Activated T-helper 1 cell treated with anti-CD3 and anti-CD28 coated beads, Interleukin-2, amount 50 U/mL, for 16 hours (primary cell): ENCODE measurements at places on chromosomes 2 and 18.

- no peak for DNase-seq
Measured at GRCh38 chr2:12412898-12413305, 303.8 kb upstream of the TRIB2 start.

DNA sequence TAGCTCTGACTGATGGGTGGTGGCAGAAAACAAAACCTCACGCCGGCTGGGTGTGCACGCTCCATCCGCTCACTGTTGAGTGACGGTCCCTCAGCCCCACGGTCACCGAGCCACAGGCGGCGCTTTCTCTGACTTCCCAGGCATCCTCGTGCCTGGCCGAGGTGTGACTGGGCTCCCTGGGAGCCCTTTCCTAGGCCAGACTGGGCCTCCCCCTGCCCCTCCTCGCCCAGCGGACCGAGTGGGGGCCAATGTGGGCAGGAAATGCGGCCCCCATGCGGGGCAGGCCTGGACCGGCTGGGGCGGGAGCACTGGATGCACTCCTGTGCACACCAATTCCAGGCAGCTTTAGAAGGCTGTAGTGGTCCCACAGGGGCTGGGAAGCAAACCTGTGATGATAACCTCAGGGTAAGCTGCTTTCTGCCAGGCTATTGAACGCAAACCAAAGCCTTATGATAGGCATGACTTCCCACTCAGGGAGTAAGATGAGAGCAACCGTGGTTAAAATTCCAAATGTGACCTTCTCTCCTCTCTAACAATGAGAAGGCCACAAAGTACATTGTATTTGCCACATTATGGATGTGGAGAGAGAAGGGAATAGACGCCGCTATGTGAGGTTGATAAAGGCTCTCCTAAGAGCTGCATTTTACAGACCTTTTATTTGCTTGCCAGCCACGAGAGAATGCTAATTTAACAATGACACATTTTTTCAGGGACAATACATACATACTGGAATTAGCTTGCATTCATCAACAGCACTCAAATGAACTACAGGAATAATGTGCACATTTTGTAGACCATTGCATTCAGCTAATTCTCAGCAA lies 83.9 kb upstream of the PGAP1 start:
- no peak for DNase-seq

- no peak for DNase-seq
Measured at GRCh38 chr2:122734766-122735424, 979.4 kb downstream of the TSN start.

- no peak for DNase-seq
Measured at GRCh38 chr18:23177433-23178072, 42.3 kb downstream of the CABLES1 start.

- no peak for DNase-seq
Measured at GRCh38 chr2:229980431-229981184, 58.3 kb downstream of the FBXO36 start.

- DNase-seq: no peak
Measured at GRCh38 chr2:217108086-217108485, 248.2 kb upstream of the TNP1 start.

DNA sequence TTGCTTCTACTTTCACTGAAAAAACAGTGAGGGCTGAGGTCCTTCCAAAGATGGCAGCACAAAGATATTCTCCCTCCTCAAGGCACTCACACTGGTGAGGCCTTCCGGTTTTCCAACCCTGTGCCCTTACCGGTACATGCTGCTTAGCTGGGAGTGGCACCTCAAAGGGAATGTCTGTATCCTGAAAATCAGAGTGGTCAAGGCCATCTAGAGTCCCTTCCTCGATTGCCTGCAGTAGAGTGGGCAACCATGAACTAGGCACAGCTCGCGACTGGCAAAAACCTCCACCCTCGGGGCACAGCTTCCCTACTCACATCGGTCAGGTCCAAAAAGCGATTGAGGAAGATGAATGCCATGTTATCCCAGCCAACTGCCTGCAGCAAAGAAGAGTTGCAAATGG lies 3.4 kb downstream of the KRTCAP3 start:
- DNase-seq: no peak

DNA sequence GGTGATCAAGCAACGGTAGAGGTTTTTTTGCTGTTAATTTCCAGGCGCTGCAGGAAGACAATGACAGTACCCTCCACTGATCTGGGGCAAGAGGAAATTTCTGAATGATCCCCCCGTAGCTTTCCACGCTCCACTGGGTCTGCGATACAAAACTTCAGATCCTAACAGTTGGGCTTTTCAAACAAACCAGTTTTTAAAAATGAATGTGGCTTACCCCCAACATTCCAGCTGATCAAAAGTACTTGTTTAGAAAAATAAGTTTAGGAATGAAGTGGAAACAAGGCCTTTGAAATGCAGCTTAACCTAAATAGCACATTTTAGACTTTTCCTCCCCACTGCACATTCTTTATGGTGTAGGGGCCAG lies 5.7 kb downstream of the ZFP36L2 start:
- no peak for DNase-seq

GRCh38 chr2:191559569-191559968 lies 118.4 kb upstream of the NABP1 start:
- no peak for DNase-seq

DNA sequence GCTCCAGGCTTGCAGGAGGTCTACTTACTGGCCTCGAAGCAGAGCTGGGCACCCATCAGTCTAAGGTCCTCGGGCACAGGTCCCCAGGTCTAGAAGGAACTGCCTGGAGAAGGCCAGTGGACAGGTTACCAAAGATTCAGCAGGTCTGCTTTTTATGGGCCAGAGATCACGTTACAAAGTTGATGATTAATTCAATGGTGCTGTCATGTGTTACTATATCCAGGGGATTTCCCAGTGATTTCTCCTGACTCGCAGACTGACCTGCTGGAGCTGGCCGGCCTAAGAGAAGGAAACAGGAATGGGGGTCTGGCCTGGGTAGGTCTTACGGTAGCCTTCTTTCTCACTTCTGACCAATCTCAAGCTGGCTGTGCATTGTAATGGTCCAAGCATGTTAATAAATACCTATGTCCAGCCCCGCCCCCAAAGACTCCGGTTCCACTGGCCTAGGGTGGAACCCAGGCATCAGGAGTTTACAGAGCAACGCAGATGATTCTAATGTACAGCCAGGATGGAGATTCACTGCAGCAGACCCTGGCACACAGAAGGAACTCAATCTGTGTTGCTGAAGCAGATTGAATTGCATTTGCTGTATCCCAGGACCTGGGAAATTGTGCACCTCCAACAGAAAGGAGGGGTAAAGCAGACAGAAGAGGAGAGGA lies at the start of gene NEURL3:
NEURL3 (minus strand) TSS at position 127 of the 659 bp plus-strand sequence; CDS start at position 56, 71 bp downstream.
- no peak for DNase-seq

DNA sequence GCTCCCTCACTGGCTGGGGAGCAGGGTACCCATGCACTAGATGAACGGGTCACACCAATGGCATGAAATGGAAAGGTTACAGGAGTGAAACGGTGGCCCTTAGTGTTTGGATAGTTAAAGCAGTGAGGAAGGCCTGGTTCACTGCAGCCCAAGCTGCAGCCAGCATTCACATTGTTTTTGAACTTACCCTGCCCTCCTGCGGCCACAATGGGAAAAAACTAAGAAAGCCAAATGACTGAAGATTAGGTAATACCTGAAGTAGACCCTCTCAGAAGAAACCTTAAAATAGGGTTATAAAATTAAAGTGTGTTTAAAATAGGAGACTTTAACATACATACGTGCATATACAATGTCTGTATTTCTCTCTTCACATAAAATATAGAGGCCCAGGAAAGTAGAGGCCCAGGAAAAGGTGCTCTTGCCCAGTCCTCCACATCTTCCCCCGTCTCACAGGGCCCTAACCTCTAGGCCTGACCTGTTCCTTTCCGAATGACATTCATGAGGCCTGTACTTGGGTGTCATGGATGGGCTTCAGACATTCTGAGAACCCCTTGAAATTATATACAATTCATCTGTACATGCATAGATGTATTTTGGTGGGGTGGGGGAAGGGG lies 33.3 kb downstream of the DOK1 start:
- peak; percentile 19 for DNase-seq

GRCh38 chr2:112142525-112143078 lies 4.4 kb downstream of the FBLN7 start:
- no peak for DNase-seq

DNA sequence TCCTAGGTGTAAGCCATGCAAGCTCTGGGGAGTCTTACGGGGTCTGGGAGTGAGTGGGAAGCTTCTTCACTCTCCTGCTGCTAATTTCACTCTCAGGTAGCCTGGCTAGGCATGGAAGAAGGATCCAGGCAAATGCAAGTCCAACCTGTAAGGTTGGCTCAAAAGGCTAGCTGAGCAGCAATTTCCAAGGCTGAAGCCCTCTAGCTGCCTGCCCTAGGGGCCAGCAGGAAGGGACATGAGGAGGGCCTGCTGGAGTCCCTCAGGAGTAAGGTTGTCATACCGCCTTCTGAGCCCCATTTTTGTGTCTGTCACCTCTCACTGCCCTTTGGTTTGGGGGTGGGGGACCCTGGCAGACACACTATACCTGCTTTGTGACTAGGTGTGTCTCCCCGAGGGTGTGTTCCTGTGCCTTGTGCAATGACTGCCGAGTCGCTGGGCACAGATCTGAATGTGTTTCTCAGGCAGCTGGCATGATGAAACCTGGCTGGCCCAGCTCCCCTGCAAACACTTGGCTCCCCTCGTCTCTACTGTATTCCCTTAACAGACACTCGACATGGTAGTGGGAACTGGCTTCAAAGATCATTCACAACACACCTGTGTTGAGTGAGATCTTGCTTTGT lies 123.9 kb upstream of the FAM136A start:
- DNase-seq: no peak

- no peak for DNase-seq
Measured at GRCh38 chr2:32464431-32464830, 107.6 kb downstream of the BIRC6 start.

- no peak for DNase-seq
Measured at GRCh38 chr2:168717790-168718502, 84.5 kb upstream of the NOSTRIN start.

DNA sequence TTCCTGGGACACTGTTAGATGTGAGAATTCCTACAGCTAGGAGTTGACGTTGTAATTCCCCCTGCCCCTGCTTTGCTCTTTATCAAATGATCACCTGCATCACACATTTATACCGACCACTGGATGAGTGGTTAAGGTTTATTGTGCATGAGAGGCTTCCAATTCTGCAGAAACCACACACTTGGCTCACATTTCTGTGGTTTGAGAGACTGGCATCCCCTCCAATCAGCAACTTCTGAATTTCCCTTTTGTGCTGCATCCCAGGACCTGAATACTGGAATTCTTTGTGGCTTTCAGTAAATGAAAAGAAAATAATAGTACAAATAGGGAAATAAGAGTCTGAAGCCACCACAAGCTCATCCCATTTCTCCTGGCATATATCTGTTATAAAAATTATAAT lies 628.7 kb upstream of the PIK3C3 start:
- no peak for DNase-seq

DNA sequence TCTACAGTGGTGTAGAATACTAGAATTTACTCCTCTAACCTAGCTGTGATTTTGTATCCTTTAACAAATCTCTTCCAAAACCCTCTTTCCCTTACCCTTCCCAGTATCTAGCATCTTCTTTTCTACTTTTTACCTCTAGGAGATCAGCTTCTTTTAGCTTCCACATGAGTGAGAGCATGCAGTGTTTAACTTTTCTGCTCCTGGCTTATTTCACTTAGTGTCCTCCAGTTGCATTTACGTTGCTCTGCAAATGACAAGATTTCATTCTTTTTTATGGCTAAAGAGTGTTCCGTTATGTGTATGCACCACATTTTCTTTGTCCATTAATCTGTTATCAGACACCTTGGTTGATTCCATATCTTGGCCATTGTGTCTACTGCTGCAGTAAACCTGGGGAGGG lies 228.5 kb downstream of the PRKCE start:
- no peak for DNase-seq

DNA sequence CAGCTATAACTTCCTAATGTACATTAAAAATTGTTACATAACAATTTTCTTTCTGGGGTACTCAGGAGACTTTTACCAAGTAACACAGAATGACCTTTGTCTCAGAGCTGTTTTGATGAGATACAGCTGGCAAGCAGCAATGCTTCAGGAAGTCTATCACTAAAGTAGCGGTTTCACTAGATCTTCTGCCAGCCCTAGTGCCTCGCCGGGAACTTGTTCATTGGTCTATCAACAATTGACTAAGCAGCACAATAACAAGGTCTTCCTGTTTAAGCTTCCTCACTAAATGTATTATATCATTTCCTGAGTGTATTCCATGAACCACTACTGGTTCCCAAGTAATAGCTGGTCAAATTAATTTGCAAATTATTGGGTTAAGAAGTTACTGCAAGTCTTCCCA lies 69.2 kb downstream of the TRIP12 start:
- peak; percentile 19 for DNase-seq

GRCh38 chr2:157492189-157492773 lies 48.4 kb upstream of the CYTIP start:
- DNase-seq: peak; percentile 31

GRCh38 chr18:63083020-63083531 lies 236.5 kb downstream of the BCL2 start:
- no peak for DNase-seq

DNA sequence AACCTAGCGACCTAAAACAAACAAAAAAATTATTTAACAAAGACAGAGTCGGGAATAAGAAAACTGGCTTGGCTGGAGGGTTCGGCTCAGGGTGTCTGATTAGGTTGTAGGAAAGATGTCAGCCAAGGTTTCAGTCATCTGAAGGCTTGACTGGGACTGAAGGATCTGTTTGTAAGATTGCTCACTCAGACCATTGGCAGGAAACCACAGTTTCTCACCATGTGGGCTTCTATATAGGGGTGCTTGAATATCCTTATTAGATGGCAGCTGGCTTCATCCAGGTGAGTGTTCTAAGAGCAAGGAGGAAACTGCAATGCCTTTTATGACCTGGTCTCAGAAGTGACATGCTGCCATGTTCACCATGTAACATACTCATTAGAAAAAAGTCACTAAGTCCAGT lies 999 bp upstream of the IL36B start:
- DNase-seq: no peak

DNA sequence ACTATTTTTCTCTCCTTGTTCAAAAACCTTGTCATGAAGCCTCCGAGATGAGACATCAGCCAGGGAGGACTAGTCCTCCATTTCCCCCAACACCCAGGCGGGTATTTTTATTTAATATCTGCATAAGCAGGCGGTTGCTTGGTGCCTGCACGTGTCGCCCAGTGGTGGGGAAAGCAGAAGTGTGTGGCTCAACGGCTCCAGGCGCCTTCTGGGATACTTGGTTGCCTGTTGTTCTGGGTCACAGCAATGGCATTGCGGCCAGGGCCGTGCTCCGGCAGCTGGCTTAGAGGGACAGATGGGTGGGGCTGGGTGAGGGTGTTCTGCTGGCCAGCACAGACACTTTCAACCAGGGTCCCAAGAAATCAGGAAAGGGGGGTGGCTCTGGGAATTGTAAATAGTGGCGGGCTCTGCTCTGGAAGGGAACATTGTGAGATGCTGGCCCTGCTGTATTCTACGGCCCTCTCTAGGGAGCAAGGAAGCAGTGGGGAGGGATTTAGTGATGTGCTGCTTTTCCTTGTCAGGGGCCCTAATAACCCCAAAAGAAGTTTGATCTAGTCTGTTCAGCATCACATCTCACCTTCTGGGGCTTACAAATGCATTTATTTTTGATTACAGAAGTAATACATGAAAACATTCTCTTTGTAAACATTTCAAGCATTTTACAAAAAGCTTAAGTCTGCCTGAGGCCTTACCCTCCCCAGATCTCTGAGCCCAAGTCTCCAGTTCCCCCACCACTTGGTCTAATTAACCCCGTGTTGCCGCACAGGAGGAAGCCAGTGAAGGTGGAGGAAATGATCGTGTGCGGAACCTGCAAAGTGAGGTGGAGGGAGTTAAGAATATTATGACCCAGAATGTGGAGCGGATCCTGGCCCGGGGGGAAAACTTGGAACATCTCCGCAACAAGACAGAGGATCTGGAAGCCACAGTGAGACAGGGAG lies 1.1 kb downstream of the VAMP8 start:
- no peak for DNase-seq
